ENCODE measurements at places on chromosomes 3 and 15.

- no peak for DNase-seq
Observed at GRCh38 chr3:41304593-41304992, 105.3 kb downstream of the CTNNB1 start.

DNA sequence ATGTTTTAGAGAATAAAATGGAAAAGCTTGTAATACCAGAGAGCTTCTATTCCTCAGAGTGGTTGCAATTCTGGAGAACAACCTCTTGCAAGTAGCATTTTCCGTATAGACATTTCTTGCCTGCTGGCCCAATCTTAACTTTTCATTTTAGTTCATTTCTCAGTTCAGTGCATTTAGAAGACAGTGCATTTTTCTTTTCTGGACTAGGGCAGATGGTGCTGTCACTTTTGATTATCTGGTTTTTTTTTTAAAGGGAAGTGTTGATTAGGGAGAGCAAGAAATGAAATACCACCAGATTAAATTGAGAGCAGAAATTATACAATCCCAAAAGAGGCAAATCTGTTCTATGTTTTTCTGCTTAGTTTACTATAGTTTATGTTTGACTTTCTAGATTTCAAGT, 172.7 kb downstream of the GHSR start:
- DNase-seq, result no peak

DNA sequence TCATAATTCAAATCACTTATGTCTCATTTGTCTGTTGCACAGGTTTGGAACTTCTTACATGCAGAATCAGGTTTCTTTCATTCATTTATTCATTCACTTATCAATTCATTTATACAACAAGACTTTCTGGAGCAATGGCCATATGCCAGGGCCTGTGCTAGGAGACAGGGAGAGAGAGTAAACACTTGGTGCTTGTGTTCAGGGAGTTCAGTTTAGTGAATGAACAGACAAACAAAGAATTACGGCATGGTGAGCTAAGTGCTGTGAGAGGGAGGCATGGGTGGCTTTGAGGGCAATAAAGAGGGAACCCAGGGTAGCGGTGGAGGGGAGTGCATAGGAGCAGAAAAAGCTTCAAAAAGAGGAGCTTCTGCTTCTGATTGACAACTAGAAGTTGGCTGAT, 8.5 kb upstream of the IREB2 start:
- DNase-seq, result no peak

DNA sequence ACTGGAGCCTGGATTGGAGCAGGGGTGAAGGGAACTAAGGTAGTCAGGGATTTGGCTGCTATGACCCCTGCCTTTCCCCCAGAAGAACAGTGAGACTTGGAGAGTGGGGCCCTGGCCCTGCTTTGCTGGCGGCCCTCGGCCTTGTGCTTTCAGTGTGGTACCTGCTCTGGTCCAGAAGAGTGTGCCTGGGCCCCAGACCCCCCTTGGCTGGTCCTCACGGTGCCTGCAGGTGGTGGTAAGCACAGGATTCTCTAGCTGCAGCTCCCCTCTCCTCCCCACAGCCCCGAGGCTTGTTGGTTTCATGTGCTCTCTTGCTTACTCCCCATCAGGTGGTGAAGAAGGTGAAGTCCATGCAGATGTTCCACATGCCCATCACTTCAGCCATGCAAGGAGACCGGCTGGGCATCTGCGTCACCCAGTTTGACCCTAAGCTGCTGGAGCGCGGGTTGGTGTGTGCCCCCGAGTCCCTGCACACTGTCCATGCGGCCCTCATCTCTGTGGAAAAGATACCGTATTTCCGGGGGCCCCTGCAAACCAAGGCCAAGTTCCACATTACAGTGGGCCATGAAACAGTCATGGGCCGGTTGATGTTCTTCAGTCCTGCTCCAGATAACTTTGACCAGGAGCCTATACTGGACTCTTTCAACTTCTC, 125.7 kb downstream of the DNAJB8 start:
- no peak for DNase-seq

DNA sequence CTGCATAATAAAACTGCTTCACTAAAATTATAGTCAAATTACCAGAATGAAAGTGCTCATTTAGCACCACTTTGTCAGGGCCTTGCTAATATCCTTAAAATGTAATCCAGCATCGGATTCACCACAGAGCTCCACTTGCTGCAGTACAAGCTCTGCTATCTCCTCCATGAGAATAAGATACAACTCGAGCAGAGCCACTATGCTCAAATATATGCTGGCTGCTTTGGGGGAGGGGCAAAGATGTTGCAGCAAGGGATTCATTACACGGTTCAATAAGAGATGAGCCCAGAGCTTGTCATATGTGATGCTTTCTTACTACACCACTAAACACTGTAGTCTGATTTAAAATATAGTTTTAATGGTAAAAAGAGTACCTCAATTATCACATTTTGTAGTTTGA, 72.2 kb downstream of the DLG1 start:
- no peak for DNase-seq

DNA sequence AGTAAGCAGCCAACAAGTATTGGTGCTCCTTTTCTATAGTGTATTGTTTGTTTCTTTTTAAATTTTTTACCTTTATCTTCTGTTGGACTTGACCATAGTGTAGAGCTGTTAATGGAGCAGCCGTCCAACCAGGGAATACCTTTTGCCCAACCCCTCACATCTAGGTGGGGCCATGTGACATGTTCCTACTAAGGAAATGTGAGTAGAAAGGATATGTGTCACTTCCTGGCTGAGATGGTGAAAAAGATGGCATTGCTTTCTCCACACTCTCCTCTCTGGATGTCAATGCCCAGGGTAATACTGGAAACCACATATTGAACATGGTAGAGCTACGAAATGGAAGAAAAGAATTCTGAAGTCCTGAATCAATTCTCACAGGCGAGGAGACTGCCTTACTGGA, 218.8 kb downstream of the TBL1XR1 start:
- no peak for DNase-seq

GRCh38 chr3:98014268-98014585, 20.9 kb downstream of the GABRR3 start:
- DNase-seq, result no peak

DNA sequence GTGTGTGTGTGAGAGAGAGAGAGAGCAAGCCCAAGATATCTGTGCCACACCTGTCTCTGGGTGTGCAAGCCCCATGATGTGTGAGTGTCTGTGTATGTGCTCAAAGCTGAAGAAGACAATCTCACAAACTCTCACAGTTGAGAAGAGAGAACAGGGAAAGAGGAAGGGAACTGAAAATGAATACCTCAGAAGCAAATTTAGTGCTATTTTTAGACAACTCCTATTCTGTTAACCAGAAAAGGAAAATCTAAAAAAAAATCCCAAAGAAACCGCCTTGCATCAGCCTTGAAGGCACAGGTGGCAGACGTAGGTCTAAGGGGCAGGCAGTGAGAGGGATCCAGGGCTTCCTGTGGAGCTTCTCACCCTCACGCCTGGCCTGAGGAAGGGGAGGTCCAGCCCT, 47.8 kb downstream of the ATP2B2 start:
- DNase-seq, result no peak

GRCh38 chr15:57731530-57732103, 25.1 kb downstream of the POLR2M start:
- no peak for DNase-seq

GRCh38 chr3:190721330-190721729, 141.2 kb downstream of the GMNC start:
- no peak for DNase-seq

- DNase-seq, result peak; percentile 69
Observed at GRCh38 chr3:38039101-38039898, at the start of gene DLEC1. DLEC1 (plus strand) TSS chr3:38039208; CDS start chr3:38039226, 18 bp downstream.

Data from stimulated activated CD4-positive, alpha-beta T cell treated with anti-CD3 and anti-CD28 coated beads, TNF-alpha, amount 100 ng/mL, for 48 hours (primary cell).